Stimulated activated CD8-positive, alpha-beta memory T cell treated with anti-CD3 and anti-CD28 coated beads, Interleukin-15, amount 100 ng/mL, for 4 hours (primary cell): ENCODE measurements at places on chromosomes 12 and 14.

DNA sequence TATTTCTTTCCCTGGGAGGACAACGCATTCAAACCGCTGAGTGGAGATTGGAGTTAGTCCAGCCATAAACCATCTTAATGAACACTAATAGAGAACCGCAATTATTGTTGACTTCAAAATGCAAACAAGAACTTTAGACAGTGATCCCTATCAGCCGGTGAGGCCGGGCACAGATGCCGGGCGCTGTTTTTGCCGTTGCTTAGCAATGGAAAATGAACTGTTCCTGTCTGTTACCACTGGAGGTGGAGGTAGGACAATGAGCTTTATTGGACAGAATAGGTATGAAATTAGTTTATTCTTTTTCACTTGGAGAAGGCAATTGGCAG is 216.8 kb downstream of the TTC8 start:
- no peak for DNase-seq

- DNase-seq: no peak
These were observed 56.7 kb upstream of the BICD1 start for GRCh38 chr12:32049956-32050355.

GRCh38 chr14:63663428-63664341 is 22.0 kb upstream of the WDR89 start:
- no peak for DNase-seq

GRCh38 chr12:94289461-94290312 is 141.3 kb downstream of the PLXNC1 start:
- DNase-seq: no peak

DNA sequence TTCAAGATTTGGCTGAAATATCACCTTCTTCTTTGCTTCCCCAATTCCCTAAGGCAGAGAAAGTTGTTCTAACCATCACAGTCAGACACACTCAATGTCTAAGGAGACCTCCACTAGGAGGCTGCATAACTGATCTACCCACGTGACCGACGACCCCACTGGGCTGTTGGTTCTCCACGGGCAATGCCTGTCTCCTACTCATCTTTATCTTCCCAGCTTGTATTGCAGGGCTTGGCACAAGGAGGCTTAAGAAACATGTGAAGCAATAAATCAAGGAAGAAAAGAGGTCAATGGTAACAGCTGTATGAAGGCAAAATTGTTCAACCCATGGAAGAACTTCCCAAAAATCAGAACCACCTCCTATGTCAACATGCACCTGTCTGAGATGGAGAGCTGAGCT is 27.1 kb downstream of the NT5DC3 start:
- DNase-seq: no peak

GRCh38 chr12:65741656-65742017 is 82.6 kb upstream of the HMGA2 start:
- DNase-seq: no peak

DNA sequence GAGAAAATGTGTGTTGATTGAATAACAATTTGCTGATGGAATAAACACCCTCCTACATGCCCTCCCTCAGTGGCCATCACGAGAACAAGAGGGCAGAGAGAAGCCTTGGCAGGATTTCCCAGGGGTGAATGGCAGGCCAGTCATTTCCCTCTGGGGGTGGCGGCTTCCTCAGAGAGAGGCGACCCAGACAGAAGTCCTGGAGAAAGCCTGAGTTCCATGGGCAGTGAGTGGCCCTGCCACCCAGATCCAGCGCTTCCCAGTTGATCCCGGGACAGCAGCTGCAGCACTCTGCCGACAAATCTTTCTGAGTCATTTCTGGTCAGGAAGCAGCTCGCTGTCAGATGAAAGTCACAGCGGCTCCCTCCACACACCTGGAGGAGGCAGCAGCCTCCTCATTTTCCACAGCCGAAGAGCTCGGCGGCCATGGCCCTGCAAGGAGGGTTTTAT is 123.0 kb downstream of the SCARB1 start:
- DNase-seq: no peak
